Thoracic aorta (tissue), 2 donors: ENCODE measurements at places on chromosomes 7 and 10.

DNA sequence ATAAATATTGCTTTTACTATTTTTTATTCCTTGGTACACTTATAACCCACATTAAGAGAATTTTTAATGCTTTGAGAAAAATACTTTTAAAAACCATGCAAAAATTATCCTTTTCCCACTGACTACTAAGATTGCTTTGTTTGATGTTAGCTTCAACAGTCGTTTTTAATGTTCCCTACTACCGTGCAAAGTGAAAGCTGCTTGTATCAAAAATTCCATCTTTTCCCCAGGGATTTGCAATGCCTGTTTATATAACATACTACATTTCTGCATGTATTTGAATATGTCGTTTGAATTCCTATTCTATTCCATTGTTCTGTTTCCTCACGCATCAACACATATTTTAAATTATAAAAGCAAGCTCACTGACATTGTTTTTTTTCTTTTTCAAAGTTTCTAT lies 54.4 kb downstream of the TFPI2 start:
- no peak overlapping the region for H3K27ac ChIP-seq
- no peaks in the 10 kb centered on the region for H3K36me3 ChIP-seq
- peaks cover 37% of the 10 kb centered on the region for H3K4me1 ChIP-seq
- no peak for DNase-seq
- H3K27me3 ChIP-seq = no peaks in the 10 kb centered on the region

DNA sequence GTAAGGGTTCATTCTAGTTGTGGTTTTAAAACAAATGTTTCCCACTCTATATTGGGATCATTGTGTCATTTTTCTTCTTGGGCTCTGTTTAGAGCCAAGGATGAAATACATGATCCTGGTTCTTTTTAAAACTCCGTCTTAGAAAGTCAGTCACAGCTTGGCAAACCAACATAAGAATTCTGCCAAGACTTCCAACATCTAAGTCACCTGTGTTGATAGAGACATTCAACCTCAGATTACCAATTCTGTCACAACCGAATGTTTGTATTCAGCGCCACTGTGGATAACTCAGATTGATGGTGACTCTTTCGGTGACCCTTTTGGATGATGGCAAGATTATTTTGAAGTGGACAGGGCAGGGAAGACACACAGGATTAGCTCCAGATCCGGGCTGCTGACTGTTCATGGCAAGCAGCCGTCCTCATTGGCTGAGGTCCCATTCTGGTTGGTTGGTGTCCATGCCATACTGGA lies 255.4 kb downstream of the ARHGAP21 start:
- no peak for DNase-seq
- no peaks in the 10 kb centered on the region for H3K27me3 ChIP-seq
- H3K4me1 ChIP-seq = peaks cover 34% of the 10 kb centered on the region
- no peak overlapping the region for H3K27ac ChIP-seq
- H3K36me3 ChIP-seq = peaks cover under 1% of the 10 kb centered on the region

- no peaks in the 10 kb centered on the region for H3K27me3 ChIP-seq
- no peaks in the 10 kb centered on the region for H3K36me3 ChIP-seq
- H3K27ac ChIP-seq = no peak overlapping the region
- DNase-seq = no peak
- no peak overlapping the region for H3K4me3 ChIP-seq
Observed at GRCh38 chr10:48289501-48290238, 15.2 kb upstream of the FRMPD2 start.

DNA sequence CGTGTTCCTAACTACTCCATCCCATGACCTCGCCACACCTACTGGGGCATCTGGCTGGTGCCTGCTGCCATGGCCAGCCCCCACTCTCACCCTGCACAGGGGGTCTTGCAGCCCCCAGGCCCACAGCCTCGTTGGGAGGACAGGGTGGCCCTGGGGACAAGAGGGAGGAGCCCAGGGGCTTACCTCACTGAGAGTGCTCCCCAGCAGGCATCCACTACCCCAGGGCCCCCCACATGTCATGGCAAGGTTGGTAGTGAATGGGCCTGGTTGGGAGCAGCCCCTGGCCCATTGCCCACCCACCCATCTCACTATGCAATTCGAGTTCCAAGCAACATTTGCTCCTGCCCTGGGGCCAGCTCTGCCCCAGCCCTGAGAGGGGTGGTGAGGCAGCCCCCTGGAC lies 24.0 kb upstream of the AMZ1 start:
- no peak overlapping the region for H3K4me3 ChIP-seq
- H3K36me3 ChIP-seq = peaks cover 14% of the 10 kb centered on the region
- no peaks in the 10 kb centered on the region for H3K27me3 ChIP-seq
- no peaks in the 10 kb centered on the region for H3K4me1 ChIP-seq
- H3K27ac ChIP-seq = no peak overlapping the region

GRCh38 chr7:47291461-47292081 lies 290.3 kb downstream of the TNS3 start:
- peaks cover 10% of the 10 kb centered on the region for H3K36me3 ChIP-seq
- H3K4me1 ChIP-seq = peaks cover 42% of the 10 kb centered on the region
- peak overlapping the region; percentile 13 for H3K4me3 ChIP-seq

- no peaks in the 10 kb centered on the region for H3K27me3 ChIP-seq
- no peak overlapping the region for H3K4me3 ChIP-seq
- H3K36me3 ChIP-seq = peaks cover 15% of the 10 kb centered on the region
Observed at GRCh38 chr7:157419035-157419293, 82.2 kb downstream of the DNAJB6 start.

GRCh38 chr7:14687777-14688176 lies 214.8 kb downstream of the DGKB start:
- DNase-seq = no peak
- H3K36me3 ChIP-seq = no peaks in the 10 kb centered on the region

DNA sequence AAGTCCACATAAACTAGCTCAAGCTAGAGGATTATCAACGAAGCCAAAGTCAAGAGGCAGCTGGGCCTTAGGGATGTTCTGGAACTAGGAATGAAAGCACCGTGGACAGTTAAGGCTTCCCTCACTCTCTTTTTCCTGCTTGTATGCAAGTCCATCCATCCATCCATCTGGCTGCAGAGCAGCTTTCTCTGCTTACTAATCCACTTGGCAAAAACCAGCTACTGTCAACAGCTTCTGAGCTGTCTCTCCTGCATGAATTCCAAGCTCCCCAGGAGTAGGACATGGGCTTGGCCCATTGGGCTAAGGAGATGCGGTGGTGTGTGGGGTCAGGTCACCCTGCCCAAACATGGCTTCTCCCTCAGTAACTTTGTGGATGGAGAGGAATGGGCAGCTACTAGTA lies 66.2 kb downstream of the NAMPT start:
- H3K4me3 ChIP-seq = no peak overlapping the region
- H3K27ac ChIP-seq = no peak overlapping the region
- no peak for DNase-seq
- no peaks in the 10 kb centered on the region for H3K36me3 ChIP-seq
- H3K4me1 ChIP-seq = peaks cover 7% of the 10 kb centered on the region

DNA sequence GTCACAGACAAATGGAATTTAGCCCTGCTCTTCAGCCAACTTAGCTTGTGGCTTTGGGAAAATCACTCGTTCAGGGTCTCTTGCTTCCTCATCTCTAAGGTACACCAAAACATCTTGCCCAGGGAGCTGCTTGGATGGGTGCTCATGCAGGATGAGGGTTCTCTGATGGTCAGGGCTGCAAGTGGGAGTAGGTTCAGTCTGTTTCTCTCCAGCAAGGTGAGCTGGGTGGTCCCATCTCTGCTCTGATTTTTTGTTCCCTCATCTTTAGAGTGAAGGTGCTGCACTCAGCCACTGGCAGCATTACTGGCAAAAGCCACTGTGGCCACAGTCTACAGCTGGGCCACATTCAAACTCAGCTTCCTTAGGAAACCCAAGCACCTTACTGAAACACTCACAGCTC lies 149.9 kb upstream of the GPR26 start:
- no peaks in the 10 kb centered on the region for H3K27me3 ChIP-seq
- H3K36me3 ChIP-seq = no peaks in the 10 kb centered on the region
- no peaks in the 10 kb centered on the region for H3K4me1 ChIP-seq
- no peak for DNase-seq

- H3K36me3 ChIP-seq = no peaks in the 10 kb centered on the region
- no peak overlapping the region for H3K4me3 ChIP-seq
- H3K27ac ChIP-seq = no peak overlapping the region
- no peaks in the 10 kb centered on the region for H3K27me3 ChIP-seq
Observed at GRCh38 chr7:95569720-95570119, 26.6 kb downstream of the PDK4 start.

GRCh38 chr7:41858201-41858600 lies 155.3 kb upstream of the INHBA start:
- H3K4me3 ChIP-seq = no peak overlapping the region
- no peaks in the 10 kb centered on the region for H3K4me1 ChIP-seq
- no peak overlapping the region for H3K27ac ChIP-seq
- no peak for DNase-seq
- no peaks in the 10 kb centered on the region for H3K36me3 ChIP-seq

- no peak for DNase-seq
- H3K27me3 ChIP-seq = no peaks in the 10 kb centered on the region
Observed at GRCh38 chr7:128791121-128791971, at the start of gene CCDC136. Gene CCDC136 (plus strand): TSS chr7:128791968. CDS start chr7:128792412, 444 bp downstream.

DNA sequence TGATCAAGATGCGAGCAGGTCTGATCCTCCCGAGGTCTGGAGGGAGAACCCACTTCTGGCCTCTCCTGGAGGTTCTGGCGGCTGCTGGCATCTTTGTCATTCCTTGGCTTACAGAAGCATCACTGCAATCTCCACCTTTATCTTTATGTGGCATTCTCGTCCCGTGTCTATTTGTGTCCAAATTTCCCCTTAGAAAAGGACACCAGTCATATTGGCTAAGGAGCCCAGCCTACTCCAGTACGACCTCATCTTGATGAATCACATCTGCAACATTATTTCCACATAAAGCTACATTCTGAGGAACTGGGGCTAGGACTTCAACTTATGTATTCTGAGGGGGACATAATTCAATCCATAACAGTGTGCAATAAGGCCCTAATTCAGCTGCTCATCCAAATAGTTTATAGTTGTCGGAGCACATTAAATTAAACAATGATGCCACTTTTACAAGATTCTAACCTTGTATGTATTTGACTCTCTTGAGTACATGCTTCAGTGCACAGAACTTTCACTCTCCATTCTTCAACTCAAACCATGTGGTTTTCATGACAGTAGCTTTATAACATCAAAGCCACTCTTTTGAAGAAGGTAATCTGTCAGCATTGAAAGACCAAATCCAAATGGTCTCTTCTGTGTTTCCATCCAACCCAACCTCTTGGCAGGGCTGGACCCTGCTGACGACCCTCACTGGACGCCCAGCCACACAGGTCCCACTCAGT lies 86.2 kb upstream of the DDC start:
- H3K27me3 ChIP-seq = no peaks in the 10 kb centered on the region
- H3K4me1 ChIP-seq = peaks cover 25% of the 10 kb centered on the region
- H3K4me3 ChIP-seq = no peak overlapping the region
- H3K36me3 ChIP-seq = no peaks in the 10 kb centered on the region
- no peak for DNase-seq
